ENCODE measurements at places on chromosomes 13 and 19.

DNA sequence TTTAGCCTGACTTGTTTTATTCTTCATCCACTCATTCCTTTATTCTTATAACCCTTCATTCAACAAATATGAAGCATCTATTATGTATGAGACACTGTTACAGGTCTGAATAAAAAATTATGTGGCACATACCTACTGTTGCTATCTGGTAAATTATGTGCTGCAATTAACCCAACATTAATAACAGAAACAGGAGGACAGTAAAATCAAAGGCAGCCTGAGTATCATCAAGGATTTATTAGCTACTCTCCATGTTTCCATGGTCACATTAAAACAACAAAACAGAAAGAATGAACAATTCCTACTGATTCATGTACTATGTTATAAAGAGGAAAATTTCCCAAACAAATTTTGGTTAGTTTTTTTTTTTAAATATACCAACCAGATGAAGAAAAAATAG, 43.9 kb downstream of the RAP2A start:
- DNase-seq, result no peak

- DNase-seq, result no peak
Measured at GRCh38 chr13:50685491-50685890, 158.0 kb downstream of the DLEU7 start.

DNA sequence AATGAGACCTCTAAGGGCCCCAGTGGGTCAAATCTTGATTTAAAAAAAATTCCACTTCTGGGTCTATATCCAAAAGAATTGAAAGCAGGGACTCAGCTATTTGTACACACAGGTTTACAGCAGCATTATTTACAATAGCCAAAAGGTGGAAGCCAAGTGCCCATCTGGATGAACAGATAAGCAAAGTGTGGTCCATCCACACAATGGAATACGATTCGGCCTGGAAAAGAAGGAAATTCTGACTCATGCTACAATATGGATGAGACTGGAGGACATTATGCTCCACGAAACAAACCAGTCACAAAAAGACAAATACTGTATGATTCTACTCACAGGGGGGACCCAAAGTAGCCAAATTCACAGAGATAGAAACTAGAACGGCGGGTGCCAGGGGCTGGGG, 76.7 kb downstream of the CACNA1A start:
- DNase-seq, result no peak

DNA sequence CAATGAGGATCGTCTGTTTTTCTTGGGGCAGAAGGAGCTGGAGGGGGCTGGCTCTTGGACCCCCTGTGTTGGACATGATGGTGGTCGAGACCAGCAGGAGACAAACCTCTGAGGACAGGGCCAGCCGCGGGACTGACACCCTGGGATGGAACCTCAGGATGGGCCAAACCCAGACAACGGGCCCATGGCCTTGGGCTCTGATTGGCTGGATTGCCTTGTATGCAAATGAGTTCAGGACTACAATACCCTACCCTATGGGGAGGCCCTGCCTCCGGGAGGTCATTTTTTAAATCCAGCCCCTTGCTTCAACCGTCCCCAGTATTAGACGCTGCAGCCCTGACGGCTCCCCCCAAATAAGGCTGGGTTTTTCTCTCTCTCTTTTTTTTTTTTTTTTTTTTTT, 22.0 kb downstream of the SLC5A5 start:
- DNase-seq, result no peak

- no peak for DNase-seq
Measured at GRCh38 chr13:108961542-108962125, 332.2 kb downstream of the MYO16 start.
